Kidney (tissue), 22 donors: ENCODE measurements at places on chromosomes 12 and 14. TPM values are rescaled to one million over a fixed set of nuclear protein-coding genes. Genes with fewer than 3 reads are reported as not detected.

DNA sequence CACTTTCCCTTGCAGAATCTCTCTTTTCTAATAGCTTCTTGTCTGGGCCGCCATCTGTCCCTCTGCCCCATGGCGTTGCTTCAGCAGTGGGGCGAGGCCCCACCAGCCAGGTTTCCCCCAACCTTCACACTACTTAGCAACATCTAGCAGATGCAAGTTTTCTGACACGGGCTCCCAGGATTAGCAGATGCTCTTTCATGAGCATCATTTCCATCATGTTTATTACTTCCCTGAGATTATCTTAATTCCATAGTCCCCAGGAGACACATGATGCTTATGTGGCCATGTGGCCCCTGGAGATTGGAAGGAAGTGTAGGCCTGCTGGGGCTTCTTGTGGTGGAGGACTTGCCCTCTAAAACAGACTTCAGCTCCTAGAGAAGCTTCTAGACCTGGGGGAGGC lies 102.0 kb upstream of the MYL2 start:
- no peak for DNase-seq

DNA sequence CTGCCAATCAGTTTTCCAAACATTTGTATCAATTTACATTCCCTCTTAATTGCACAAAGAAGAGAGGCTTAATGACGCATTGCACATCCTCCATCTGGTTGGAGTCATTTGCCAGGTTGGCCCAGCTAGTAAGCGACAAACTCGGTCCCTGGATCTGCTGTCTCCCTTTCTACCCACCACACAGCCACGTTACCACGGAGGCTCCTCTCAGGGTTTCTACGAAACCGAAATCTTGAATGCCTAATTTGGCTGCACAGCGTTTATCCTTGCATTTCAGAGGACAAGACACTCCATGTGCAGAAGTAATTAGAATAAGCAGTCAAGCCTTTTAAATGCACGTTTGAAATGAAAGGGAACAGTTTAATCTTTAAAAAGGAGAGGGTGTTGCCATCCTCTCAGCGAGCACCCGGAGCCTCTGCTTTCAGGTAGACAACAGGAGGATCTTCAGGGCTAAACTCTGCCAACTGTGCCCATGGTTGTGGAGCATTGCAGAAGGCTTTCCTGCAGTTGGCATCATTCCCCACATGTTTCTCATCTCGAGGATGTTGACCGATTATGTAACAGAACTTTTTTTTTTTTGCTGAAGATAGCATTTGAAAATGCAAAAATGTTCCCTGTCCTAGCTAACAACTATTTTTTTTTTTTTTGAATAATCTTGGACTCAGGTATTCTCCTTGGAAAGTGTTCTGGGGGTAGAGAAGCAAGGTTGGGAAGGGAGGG lies 37.8 kb downstream of the SLC24A4 start:
- no peak for DNase-seq

GRCh38 chr12:85367936-85368335 lies 87.9 kb downstream of the ALX1 start:
- no peak for DNase-seq

DNA sequence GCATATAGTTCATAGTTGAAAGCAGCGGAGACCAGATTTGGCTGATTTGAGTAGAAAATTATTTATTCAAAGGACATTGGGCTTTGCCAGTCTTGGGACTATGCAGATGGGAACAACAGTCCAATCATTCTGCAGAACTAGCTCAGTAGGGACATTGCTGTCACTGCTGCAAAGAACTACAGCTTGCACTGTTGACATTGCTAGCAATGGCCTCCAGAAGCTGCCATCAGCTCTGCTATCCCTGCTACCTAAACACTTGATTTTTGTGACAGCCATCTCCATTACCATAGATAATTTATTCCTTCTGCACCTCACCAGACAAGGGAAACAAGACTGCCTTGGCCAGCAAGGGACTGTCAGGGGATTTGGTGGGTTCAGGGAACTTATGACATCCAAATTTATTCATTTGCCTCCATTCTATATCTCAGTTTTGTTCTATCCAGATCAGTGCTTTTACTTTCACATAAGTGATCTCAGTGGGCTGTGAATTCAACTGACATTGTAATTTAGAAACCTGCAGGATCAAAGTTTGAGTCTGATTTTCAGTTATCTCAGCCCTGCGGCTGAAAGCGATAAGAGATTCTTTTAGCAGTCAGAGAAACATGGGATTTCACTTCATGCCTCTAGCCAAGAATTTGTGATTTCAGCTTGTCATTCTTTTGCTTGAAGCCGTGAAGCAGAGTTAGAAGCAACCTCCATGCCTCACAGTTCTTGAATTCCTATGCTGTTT lies 136.7 kb upstream of the FBXO33 start:
- no peak for DNase-seq

DNA sequence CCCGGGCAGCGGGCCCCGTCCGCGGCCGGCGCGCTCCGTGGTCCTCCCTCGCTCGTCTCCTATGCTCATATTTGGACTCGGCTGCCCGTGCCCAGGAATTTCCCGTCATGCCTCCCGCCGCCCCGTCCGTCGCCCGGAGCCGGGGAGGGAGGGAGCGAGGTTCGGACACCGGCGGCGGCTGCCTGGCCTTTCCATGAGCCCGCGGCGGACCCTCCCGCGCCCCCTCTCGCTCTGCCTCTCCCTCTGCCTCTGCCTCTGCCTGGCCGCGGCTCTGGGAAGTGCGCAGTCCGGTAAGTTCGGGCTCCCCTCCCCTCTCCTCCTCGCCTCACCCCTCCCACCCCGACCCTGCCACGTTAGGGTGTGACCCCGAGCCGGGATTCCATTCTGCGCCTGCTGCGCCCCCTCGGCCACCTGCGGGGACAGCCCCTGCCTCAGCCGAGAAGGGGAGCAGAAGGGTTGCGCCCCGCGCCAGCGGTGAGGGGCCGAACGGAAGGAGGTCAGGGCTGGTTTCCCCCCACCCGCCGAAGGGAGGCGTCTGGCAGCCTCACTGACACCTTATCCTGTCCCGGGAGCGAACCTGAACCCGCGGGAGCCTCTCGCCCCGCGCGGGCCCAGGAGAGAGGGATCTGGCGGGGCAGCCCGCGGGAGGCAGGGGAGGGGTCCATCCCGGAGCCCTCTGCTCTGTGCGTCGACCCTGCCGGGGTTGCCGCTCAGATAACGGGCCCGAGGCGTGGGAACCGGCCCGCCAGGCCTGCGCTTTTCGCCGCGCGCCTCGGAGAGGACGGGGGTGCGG lies at the start of gene MSRB3:
Gene MSRB3 (plus strand): TSS at position 108 of the 793 bp plus-strand sequence. CDS start 29,897 bp downstream, outside the sequence.
- DNase-seq = peak; percentile 83

DNA sequence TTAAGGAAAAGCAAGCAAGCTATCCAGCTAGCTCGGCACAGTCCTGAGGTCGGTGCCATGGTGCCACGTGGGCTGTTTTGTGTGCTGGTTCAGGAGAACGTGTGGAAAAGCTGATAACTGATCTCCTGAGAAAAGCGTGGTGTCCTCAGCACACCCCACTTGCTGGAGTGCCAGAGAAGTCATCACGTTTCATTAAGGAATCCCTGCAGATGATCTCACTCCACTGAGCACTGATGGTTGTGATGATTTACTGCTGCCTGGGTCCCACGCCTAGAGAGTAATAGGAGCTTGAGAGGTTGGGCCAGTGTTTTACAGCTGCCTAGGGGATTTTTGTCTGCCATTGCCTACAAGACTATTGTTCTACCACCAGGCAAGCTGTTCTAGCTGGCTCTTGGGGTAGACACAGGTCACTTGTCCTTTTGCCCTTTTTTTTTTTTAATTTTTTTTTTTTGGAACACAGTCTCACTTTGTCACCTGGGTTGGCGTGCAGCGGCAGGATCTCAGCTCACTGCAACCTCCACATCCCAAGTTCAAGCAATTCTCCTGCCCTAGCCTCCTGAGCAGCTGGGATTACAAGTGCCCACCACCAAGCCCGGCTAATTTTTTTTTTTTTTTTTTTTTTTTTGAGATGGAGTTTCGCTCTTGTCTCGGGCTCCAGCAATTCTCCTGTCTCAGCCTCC lies 42.3 kb upstream of the EVL start:
- DNase-seq = peak; percentile 92

DNA sequence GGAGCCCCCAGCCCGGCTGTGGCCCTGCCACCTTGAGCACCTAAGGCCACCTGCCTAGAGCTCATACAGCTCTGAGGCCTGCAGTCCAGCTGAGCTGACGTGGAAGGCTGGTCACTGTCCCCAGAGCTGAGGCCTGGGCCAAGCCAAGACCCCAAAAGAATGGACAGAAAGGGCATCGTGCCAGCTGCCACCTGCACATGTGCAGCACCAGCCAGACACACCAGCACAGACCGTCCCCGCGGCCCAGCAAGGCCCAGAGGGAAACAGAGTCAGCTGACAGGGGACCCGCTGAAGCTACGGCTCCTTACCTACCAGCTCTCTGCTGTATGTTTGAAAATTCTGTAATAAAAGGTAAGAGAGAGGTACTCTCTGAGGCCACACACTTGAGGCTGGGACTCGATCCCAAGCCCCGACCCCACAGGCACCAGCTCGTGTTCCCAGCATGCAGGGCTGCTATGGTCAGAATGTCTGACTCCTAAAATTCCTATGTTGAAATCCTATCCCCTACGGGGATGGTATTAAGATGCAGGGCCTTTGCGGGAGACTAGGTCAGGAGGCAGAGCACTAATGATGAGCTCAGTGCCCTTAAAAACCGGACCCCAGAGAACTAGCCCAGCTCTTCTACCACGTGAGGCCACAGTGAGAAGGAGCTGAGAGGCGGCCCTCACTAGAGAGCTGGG lies 25.4 kb downstream of the BRF1 start:
- no peak for DNase-seq

Gene TMEM120B
- 9.0 TPM for polyA plus RNA-seq

DNA sequence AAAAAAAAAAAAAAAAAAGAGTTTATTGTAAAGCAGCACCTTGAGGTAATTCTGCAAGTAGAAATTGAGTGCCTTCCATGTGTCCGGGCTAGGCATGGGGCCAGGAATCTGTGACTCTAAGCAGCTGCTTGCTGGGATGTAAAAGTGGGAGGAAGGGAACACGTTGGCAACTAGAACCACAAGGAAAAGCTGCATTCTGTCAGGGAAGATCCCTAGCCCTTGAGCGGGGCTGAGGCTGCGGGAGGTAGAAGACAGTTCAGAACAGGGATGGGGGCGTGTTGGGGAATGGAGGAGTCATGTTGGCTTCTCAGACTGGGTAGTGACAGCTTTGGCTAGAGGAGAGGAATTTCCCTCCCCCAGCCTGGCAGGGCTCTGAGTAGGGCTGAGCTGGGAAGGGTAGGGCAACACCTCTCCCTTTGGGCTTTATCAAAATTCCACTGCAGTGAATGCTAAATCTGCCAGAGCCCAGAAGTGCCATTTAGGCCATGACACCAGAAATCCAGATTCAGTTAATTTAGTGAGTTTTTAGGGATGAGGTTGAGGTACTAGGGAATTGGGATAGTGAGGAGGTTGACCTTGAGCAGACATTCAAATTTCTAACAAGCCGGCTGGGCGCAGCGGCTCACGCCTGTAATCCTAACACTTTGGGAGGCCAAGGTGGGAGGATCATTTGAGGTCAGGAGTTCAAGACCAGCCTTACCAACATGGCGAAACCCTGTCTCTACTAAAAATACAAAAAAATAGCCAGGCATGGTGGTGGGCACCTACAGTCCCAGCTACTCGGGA lies 3.4 kb upstream of the TRAFD1 start:
- DNase-seq = peak; percentile 32

GRCh38 chr14:52464175-52464574 lies 88.1 kb downstream of the TXNDC16 start:
- DNase-seq = no peak

Gene GUCY2C
- not detected for polyA plus RNA-seq

Gene KRT73
- not detected for polyA plus RNA-seq

Gene P2RX2
- 0.37 TPM for polyA plus RNA-seq

DNA sequence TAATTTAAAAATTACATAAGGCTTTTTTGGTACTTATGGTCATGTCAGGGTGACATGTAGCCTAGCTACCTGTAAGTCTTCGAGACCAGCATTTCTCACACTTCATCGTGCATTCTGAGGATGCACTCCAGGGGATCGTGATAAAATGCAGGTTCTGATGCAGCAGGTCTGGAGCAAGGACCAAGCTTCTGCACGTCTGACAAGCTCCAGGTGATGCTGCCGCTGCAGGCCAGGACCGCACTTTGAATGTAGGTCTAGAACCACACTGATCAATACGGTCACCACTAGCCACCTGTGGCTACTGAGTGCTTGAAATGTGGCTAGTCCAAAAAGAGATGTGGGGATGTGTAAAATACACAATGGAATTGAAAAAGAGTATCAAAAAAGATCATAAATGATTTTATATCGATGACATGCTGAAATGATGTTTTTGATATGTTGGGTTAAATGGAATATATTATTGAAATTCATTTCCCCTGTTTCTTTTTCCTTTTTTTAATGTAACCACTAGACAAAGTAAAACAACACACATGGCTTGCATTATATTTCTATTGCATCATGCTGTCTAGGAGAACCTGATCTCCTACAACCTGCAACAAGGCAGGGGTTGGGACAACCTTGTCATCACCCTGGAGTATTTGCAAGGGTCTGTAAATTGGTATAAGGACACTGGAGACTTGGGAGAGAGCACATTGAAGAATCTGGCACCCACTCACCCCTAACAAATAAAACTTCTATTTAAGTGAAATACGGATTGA lies 142.4 kb downstream of the DPF3 start:
- no peak for DNase-seq

Gene GALNT16
- 15.2 TPM for polyA plus RNA-seq

DNA sequence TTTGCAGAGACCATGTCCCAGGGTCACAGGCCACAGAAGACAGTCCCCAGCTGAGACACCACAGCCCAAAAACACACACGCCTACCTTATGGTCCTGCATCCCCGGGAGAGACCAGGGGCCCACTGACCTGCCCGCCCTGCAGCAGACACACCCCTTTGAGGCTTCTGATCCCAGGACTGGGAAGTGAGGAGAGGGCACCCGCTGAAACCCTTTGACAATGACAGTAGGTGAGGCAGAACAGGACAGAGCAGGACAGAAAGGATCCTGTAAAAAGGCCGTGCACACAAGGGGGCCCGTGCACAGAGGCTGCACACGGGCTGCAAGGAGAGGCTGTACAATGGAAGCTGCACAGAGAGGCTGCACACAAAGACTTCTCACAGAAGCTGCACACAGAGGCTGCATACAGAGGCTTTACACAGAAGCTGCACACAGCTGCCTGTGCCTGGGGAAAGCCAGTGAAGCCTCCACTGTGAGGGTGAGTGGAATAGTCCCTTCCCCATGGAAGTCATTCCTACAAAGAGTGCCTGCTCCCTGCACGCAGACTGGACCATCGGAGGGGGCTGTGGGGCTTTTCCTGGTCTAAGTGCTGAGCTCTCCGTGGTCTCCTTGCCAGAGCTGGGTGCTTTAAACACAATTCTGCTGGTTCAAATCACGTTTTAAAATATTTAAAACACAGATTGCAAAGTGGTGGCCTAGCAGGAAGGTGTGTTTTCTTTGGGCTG lies 16.6 kb upstream of the SFSWAP start:
- DNase-seq = no peak
